ENCODE measurements at places on chromosomes 2 and 18. TPM values are rescaled to one million over a fixed set of nuclear protein-coding genes. Genes with fewer than 3 reads are reported as not detected.

DNA sequence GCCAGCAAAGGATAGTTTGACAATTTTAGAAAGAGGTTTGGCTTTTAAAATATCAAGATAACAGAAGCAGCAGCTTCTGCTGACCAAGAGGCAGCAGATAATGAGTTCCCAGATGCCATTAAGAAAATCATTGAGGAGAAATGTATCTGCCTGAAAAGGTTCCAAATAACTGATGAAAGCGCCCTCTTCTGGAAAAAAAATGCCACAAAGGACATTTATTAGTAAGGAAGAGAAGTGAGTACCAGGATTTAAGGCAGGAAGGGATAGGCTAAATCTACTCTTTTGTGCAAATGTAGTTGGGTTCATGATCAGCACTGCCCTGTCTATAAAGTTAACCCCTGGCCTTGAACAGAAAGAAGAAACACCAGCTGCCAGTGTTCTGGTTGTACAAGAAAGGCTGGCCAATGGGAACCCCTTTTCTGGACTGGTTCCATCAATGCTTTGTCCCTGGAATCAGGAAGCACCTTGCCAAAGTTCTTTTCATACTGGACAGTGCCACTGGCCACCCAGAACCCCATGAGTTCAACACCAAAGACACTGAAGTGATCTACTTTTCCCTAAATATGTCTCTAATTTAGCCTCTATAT lies 40.6 kb downstream of the DHX57 start:
- DNase-seq: no peak
- H3K27ac ChIP-seq: no peak overlapping the region
- H3K36me3 ChIP-seq: peaks cover 2% of the 10 kb centered on the region
- no peaks in the 10 kb centered on the region for H3K27me3 ChIP-seq
- H3K4me1 ChIP-seq: no peaks in the 10 kb centered on the region

- peaks cover 20% of the 10 kb centered on the region for H3K4me1 ChIP-seq
- no peaks in the 10 kb centered on the region for H3K27me3 ChIP-seq
- no peak overlapping the region for H3K27ac ChIP-seq
- H3K36me3 ChIP-seq: no peaks in the 10 kb centered on the region
These were observed 108.2 kb downstream of the ZNF516 start for GRCh38 chr18:76386886-76387285.

GRCh38 chr2:156896294-156896693 lies 361.2 kb upstream of the GALNT5 start:
- H3K36me3 ChIP-seq: no peaks in the 10 kb centered on the region
- no peak overlapping the region for H3K27ac ChIP-seq
- no peaks in the 10 kb centered on the region for H3K27me3 ChIP-seq
- no peak for DNase-seq
- no peak overlapping the region for H3K4me3 ChIP-seq

DNA sequence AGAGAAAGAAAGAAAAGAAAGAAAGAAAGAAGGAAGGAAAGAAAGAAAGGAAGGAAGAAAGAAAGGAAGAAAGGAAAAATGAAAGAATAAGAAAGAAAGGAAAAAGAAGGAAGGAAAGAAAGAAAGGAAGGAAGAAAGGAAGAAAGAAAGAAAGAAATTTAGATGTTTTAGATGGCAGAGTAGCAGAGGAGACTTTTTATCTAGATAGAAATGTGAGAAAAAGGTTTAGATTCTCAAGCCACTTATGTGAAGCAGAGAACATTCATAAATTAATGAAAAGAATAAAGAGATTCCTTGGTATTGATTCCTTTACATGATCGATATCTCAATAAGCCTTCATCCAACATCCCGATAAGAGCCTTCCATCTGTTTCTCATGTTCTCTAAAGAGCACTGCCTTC lies 513.5 kb downstream of the CNTNAP5 start:
- no peak overlapping the region for H3K4me3 ChIP-seq
- no peak for DNase-seq
- no peaks in the 10 kb centered on the region for H3K27me3 ChIP-seq
- H3K4me1 ChIP-seq: no peaks in the 10 kb centered on the region
- H3K36me3 ChIP-seq: no peaks in the 10 kb centered on the region

DNA sequence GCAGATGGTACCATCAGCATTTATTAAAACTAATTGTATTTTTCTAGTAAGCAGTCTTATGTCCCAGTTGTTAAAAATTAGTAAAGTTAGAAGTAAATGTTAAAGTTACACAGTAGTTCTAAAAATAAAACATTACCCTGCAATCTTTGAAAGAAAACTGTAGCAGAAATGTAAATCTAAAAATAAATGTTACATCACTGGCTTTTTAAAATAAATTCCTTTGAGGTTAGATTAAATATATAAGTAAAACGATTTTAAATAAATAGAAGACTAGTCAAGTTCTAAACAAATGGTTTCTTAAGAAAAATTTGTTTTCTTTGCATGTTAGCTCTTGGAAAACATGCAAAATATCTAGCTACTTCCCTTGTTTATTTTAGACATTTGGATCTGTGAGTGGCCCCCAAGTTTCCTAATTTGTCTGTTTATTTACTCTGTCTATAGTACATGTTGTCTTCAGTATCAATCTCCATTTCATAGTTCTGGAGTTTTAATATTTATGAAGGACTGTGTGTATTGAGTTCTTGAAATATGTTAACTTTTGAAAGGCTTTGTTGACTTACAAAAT lies 58.2 kb downstream of the GLS start:
- no peaks in the 10 kb centered on the region for H3K27me3 ChIP-seq
- H3K36me3 ChIP-seq: no peaks in the 10 kb centered on the region

DNA sequence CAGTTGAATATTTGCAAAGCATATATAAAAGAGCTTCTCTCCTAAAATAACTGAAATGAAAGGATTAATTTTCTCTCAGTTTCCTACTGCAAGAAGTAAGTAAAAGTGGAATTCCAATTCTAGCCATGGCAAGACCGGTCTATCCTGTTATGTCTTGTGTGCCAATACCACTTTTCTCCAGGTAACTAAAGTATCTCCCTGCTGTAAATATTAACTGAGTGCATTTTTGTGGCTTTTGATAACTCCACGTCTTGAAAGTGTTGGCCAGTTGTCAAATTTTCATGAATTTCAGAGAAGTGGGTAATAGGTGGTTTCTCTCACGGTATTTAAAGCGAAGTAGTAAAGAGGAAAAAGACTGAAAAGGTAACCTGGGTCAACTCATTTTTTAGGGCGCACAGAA lies 225.9 kb downstream of the NEDD4L start:
- no peak for DNase-seq
- no peaks in the 10 kb centered on the region for H3K27me3 ChIP-seq
- no peak overlapping the region for H3K4me3 ChIP-seq
- H3K4me1 ChIP-seq: peaks cover 45% of the 10 kb centered on the region
- no peaks in the 10 kb centered on the region for H3K36me3 ChIP-seq

- H3K4me3 ChIP-seq: no peak overlapping the region
- H3K27ac ChIP-seq: no peak overlapping the region
- no peaks in the 10 kb centered on the region for H3K27me3 ChIP-seq
- H3K4me1 ChIP-seq: no peaks in the 10 kb centered on the region
These were observed 114.1 kb downstream of the MMADHC start for GRCh38 chr2:149473521-149473920.

DNA sequence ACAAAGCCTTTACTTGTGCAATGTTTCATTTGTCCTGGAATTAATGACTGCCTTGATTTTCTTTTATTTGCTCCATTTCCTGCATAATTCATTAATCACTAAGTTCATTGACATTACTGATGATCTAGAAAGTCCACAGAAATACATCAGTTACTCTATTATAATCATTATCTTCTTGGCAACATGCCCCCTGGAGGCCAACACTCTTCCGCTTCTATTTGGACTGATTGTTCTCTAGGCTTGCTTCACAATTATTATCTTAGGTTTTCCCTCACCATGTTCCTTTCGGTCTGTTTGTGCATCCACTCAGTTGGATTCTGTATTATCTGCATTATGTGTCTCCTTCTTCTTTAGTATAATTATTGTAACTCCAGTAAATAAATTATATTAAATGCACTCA lies 461.0 kb upstream of the CDH2 start:
- no peaks in the 10 kb centered on the region for H3K36me3 ChIP-seq
- no peaks in the 10 kb centered on the region for H3K4me1 ChIP-seq
- no peaks in the 10 kb centered on the region for H3K27me3 ChIP-seq
- no peak for DNase-seq
- H3K27ac ChIP-seq: no peak overlapping the region
- no peak overlapping the region for H3K4me3 ChIP-seq

GRCh38 chr2:44116319-44116718 lies 52.4 kb upstream of the PPM1B start:
- no peak overlapping the region for H3K4me3 ChIP-seq
- no peak overlapping the region for H3K27ac ChIP-seq
- H3K36me3 ChIP-seq: no peaks in the 10 kb centered on the region
- DNase-seq: no peak

DNA sequence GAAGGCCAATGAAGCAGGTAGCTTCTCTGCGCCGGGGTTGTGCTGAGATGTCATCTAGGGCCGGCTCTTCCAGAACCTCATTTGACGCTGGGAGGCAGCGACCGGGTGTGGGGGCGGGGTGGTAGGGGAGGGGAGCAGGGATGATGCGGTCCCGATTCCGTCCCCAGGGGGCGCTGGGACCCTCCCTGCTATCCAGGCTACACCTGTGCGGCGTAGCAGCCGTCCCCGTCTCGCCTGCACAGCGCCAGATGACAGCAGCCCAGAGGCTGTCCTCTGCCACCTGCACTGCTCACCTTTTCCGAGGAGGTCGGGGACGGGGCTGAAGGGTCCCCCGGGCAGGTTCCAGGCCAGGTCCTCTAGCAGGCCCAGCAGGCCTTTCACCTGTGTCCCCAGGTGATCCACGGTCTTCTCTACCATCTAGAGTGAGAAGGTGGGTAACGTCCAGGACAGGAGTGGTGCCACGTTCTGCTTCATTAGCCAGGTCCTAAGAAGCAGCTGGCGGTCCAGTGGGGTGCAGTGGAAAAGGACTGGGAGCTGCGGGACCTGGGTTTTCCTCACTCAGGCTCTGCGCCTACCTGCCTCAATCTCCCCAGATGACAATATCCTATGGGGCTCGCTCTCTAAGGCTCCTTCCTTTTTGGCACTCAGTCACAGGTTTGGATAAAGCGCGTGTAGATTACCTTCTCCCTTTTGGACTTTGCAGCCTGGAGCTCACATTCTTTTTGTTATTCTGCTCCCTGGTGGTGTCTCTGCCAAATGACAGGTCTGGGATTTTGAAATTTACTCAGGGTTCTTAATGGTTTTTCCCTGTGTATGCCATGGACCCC lies 56.0 kb upstream of the RAB6C start:
- H3K27me3 ChIP-seq: no peaks in the 10 kb centered on the region
- H3K4me1 ChIP-seq: no peaks in the 10 kb centered on the region
- H3K36me3 ChIP-seq: no peaks in the 10 kb centered on the region
- DNase-seq: no peak

The SRD5A2 gene
- not detected for total RNA-seq

The ALK gene
- 0.32 TPM for total RNA-seq

The KIAA2012 gene
- total RNA-seq: not detected

The SNRPD1 gene
- 18.4 TPM for total RNA-seq

The BOLL gene
- total RNA-seq: 3.3 TPM

The RIT2 gene
- total RNA-seq: not detected

The LOXHD1 gene
- 0.12 TPM for total RNA-seq

The CNGA3 gene
- total RNA-seq: not detected

The GLB1L gene
- total RNA-seq: 0.59 TPM

The GBX2 gene
- not detected for total RNA-seq
